Cardiac muscle cell (in vitro differentiated cells and primary cell): ENCODE measurements at places on chromosomes 11 and 22. TPM values are rescaled to one million over a fixed set of nuclear protein-coding genes. Genes with fewer than 3 reads are reported as not detected.
A peak's percentile ranks its signal among the peaks of the same experiment; 100 is the strongest.

SYT12 gene
- total RNA-seq: 0.21 and 0.53 TPM in 2 replicates

ASRGL1 gene
- total RNA-seq: 6.8 and 6.9 TPM in 2 replicates

POLR2F gene
- total RNA-seq: 63.3 and 127 TPM in 2 replicates

DNA sequence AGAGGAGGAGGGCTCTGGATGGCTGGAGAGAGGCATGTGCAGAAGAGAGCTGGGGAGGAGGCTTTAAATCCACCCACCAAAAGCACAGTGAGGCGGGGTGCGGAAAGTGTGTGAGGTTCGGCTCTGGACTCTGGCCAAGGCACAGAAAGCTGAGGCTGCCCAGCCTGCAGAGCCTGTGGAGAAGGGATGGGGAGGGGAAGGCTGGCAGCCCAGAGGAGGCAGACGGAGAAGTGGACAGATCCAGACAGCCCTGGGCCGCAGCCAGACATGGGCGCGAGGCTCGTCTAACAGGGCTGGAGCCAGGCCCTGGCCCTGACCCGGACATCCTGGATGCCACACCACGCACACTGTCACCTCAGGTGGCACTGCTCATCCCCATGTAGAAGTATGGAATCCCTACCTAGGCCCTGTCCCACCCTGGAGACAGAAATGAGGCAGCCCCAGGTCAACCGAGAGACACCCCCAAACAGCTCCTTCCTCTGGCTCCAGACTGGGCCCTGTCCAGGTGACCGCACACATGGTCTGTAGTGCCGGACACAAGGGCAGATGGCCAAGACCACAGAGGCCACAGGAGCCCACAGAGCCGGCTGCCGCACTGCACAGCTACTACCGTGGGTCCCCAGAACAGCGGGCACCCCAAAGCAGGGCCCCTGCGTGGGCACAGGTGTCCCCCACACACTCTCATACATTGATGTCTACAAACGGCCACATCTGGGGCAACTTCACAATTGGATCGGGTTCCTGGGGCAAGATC, 16.6 kb upstream of the MOB2 start:
- H3K27me3 ChIP-seq: no peaks in the 10 kb centered on the region
- H3K4me3 ChIP-seq: no peak overlapping the region
- H3K36me3 ChIP-seq: no peaks in the 10 kb centered on the region
- H3K27ac ChIP-seq: no peak overlapping the region
- DNase-seq: no peak
- H3K4me1 ChIP-seq: peaks cover 7% of the 10 kb centered on the region

DNA sequence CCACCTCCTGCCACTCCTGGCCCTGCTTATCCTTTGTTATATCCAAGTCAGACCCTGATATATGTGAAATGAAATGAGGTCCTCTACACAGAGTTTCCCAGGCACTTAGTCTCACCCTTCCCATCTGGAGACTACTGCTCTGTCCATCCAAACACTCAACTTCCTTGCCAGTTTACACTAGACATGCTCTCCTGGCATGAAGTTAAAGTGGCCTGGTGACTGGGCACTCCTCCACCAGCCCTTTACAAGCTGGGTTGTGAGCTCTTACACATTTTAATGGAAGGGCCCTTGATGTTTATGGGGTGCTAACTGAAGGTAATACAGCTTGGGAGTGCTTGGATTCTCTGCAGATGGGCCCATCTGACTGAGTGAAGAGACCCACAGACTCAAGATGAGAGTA, 216.1 kb upstream of the NARS2 start:
- no peak for DNase-seq
- H3K36me3 ChIP-seq: no peaks in the 10 kb centered on the region
- no peak overlapping the region for H3K27ac ChIP-seq
- no peak overlapping the region for H3K4me3 ChIP-seq
- no peaks in the 10 kb centered on the region for H3K27me3 ChIP-seq

- no peaks in the 10 kb centered on the region for H3K36me3 ChIP-seq
- H3K4me1 ChIP-seq: peaks cover 29% of the 10 kb centered on the region
- peak overlapping the region; percentile 73 for H3K27ac ChIP-seq
- DNase-seq: peak; percentile 54
Observed at GRCh38 chr11:96254087-96254486, 88.9 kb downstream of the MAML2 start.

DNA sequence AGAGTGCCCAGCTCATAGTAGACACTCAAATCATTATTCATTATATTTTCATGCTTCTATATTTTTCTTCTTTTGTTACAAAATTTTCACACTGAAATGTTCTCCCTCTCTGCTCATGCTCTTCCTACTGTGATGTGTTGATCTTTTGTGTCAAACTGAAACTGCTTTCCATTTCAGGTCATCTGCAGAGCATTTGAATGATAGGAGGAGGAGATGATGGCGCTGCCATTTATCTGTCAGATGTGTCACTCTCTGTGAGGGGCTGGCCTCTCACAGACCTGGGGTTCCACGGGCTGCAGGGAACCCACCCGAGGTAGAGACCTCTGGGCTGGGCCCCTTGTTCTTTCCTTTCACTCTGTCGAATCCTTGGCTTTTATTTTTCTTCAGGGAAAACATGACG, 41.1 kb downstream of the OR10A6 start:
- no peaks in the 10 kb centered on the region for H3K36me3 ChIP-seq
- DNase-seq: no peak
- no peak overlapping the region for H3K4me3 ChIP-seq
- no peak overlapping the region for H3K27ac ChIP-seq
- H3K4me1 ChIP-seq: no peaks in the 10 kb centered on the region
- H3K27me3 ChIP-seq: no peaks in the 10 kb centered on the region

DNA sequence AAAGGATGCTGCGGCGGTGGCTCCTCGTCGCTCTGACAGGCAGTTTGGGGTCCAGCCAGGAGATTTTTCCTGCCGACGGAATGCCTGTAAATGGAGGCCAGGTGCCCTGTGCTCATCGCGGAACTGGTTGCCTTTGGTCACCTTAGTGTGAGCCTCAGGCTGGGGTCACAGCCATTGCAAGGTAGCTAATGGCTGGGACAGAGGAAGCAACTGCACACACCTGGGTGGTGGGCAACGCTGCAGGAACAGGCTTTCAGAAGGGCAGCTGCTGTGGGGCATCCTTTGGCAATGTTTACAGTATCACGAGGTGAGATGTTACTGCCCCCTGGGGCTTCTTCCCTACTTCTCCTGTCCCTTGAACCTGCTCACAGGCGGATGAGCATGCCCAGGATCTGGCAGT, 205.5 kb downstream of the GRIK4 start:
- no peaks in the 10 kb centered on the region for H3K36me3 ChIP-seq
- no peak for DNase-seq
- H3K27ac ChIP-seq: no peak overlapping the region

DNA sequence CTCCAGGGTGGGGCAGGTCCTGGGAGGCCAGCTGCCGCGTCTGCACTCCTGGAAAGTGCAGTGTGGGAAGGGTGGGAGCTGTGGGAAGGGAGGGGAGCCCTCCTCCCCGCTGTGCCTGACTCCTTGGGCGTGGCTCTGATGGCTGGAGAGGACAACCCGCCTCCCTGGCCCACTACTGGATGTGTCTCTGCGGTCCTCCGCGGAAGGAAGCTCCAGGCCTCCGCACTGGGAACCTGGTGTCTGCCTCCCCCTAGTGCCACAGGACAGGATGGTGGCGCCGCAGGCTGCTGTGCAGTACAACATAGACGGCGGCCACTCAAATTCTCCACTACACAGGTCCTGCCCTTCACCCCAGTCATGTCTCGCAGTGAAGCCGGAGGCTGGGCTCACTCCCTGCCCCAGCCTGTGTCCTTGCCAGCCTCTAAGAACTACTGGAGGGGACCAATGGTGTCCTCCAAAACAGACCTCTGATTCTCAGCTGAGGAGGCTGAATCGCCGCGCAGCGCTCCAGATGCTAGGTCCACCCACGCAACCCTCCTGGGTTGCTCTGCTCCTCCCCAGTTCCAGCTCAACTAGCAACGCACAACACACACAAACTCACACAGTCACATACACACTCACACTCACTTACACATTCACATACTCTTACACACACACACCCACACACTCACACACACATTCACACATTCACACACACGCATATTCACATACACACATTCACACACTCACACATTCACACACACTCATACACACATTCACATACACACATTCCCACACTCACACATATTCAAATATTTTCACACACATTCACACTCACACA, 12.4 kb upstream of the DSCAML1 start:
- H3K4me1 ChIP-seq: peaks cover 2% of the 10 kb centered on the region
- no peaks in the 10 kb centered on the region for H3K27me3 ChIP-seq
- H3K4me3 ChIP-seq: no peak overlapping the region

GRCh38 chr22:29635734-29636357, 32.4 kb downstream of the NF2 start:
- peaks cover 3% of the 10 kb centered on the region for H3K36me3 ChIP-seq
- DNase-seq: peak; percentile 61
- no peak overlapping the region for H3K27ac ChIP-seq
- H3K4me3 ChIP-seq: no peak overlapping the region
- H3K27me3 ChIP-seq: no peaks in the 10 kb centered on the region

GRCh38 chr11:57378186-57378585, 2.8 kb downstream of the PRG3 start:
- DNase-seq: no peak
- H3K36me3 ChIP-seq: no peaks in the 10 kb centered on the region
- no peak overlapping the region for H3K4me3 ChIP-seq
- H3K27me3 ChIP-seq: no peaks in the 10 kb centered on the region

- H3K4me1 ChIP-seq: peaks cover 33% of the 10 kb centered on the region
- H3K27ac ChIP-seq: peak within 1 kb of the TSS; percentile 73
- no peaks in the 10 kb centered on the region for H3K36me3 ChIP-seq
Observed at GRCh38 chr22:19723232-19723982, at the start of gene GP1BB. Gene GP1BB, plus strand, starts transcription at chr22:19723539. Its CDS starts 31 bp downstream, at chr22:19723570.

- no peaks in the 10 kb centered on the region for H3K27me3 ChIP-seq
- H3K36me3 ChIP-seq: no peaks in the 10 kb centered on the region
- H3K4me3 ChIP-seq: no peak overlapping the region
- no peaks in the 10 kb centered on the region for H3K4me1 ChIP-seq
- no peak overlapping the region for H3K27ac ChIP-seq
- no peak for DNase-seq
Observed at GRCh38 chr11:26599425-26599824, 27.4 kb upstream of the MUC15 start.

DNA sequence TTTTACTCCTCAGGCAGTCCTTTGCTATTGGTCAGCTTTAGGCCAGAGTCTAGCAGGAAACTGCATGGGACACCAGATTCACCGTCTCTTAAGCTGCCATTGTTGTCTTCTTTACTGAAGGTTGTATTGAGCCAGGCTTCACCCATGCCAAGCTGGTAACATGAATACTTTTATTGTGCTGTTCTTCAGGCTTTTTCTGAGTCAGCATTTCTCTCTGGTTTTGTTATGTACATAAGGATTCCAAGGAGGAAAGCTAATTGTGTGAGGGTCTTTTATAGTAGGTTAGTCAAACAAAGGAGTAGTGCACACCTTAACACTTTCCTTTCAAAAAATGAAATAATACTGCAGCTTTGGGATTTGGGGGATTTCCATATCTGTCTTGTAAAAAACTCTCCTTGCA, 252.8 kb downstream of the JRKL start:
- H3K27ac ChIP-seq: no peak overlapping the region
- no peaks in the 10 kb centered on the region for H3K36me3 ChIP-seq
- H3K4me3 ChIP-seq: no peak overlapping the region
- H3K4me1 ChIP-seq: no peaks in the 10 kb centered on the region
- DNase-seq: no peak
- no peaks in the 10 kb centered on the region for H3K27me3 ChIP-seq
